ENCODE measurements at places on chromosomes 1 and 21.

DNA sequence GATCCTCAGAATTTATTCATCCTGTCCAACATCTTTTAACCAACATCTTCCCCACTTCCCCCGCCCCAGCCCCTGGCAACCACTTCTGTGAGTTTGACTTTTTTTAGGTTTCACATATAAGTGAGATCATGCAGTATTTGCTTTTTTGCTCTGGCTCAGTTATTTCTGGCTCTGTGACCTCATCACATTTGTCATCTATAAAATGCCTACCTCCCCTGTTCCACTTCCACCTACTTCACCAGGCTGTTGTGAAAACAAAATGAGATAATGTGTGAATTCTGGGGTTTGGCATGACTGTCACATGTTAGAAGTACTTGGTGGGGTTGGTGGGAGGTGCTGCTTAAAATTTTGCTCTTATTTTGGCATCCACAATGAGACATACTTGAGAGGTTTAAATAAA is 18.4 kb downstream of the HHAT start:
- DNase-seq = no peak

DNA sequence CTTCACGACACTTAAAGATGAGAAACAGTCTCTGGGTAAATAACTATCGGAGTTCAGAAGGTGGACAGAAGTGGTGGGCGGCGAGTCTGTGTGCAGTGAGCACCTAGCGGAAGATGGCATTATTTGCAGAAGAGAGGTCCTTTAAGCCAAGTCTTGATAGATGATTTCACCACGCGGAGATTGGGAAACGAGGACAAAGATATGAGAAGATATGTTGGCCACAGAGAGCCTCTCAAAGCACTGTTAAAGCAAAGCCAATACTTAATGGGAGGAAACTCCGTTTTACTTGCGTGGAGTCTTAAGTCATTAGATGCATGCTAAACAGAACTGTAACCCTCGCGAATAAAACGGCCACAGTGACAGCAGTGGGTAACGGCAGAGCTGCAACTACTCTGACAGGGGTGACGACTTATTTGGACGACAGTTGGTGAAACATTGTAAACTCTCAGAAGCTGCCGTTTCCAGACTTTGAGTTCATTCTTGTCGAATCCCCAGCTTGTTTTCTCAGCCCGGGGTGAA is 577 bp upstream of the CEP350 start:
- no peak for DNase-seq

DNA sequence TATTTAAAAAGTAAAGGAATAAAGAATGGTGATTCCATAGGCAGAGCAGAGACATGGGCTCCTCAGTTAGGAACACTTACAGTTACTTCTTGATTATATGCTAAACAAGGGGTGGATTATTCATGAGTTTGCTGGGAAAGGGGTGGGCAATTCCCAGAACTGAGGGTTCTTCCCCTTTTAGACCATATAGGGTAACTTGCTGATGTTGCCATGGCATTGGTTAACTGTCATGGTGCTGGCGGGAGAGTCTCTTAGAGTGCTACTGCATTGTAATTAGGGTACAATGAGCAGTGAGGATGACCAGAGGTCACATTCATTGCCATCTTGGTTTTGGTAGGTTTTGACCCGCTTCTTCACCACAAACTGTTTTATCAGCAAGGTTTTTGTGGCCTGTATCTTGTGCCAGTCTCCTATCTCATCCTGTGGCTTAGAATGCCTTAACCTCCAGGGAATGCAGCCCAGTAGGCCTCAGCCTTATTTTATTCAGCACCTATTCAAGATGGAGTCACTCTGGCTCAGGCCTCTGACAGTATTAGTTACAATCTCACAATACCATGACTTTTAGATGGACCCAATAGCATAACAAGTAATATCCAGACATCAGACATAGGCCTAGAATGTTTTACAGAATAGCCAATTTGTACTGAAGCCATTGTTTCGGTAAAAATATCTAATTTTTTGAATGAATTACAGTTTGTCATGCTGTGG is 106.8 kb downstream of the ZBTB18 start:
- no peak for DNase-seq

GRCh38 chr1:9473032-9473807 is 66.0 kb upstream of the SLC25A33 start:
- DNase-seq = no peak

- DNase-seq = no peak
Observed at GRCh38 chr1:208219659-208220282, 24.4 kb downstream of the PLXNA2 start.

DNA sequence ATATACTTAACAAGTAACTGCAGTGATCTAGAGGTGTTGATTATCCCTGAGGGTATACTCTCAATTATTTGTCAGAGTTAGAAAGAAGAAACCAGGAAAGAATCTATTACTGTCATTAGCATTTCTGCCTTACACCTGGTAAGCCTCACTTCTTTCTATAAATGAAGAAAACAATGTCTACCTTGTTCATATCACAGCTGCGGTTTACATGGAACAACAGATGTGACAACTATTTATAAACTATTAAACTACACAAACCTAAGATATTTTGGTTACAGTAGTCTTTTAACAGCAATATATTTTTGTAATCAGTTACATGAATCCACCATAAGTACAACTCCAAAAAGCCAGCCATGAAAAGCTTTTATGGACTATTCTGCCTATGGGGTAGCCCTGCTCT is 40.7 kb downstream of the GON4L start:
- DNase-seq = no peak

DNA sequence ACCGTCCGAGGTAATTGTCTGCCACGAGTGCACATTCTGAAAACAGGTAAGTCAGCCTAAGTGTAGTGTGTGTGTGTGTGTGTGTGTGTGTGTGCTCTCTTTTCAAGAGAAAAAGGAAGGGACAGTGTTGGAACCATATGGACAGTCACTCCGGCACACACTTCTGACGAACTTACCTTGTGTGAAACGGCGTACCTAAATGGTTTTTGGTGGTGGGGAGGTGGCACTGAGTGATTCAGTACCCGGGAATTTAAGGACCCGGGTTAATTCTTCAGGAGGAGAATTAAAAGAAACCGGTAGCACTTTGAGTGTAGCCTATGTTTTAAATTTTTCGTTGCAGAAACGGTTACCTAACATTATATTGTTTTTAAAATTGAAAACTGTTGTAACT is 286 bp downstream of the ODR4 start:
- DNase-seq = no peak

DNA sequence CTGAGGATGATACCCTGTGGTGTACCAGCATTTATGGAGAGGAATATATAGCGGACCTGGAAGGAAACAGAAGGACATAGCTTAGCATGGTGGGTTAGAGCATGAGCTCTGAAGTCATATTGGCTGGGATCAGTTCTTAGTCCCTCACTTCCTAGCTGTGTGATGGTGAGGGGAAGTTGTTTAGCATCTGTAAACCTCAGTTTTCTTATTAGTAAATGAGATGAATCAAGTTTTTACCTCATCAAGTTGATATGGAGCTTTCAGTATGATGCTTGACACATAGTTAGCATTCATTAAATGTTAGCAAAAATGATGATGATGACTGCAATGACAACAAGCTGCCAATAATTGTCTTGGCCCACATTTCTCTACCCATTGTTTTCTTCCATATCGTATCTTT is 84.8 kb downstream of the NEK7 start:
- DNase-seq = no peak

GRCh38 chr1:170296642-170297041 is 150.9 kb downstream of the NTMT2 start:
- no peak for DNase-seq
